Activated CD4-positive, CD25-positive, alpha-beta regulatory T cell treated with anti-CD3 and anti-CD28 coated beads, Interleukin-2, amount 50 U/mL, for 16 hours (primary cell): ENCODE measurements at places on chromosomes 2 and 18.

GRCh38 chr2:21590026-21590690 lies 466.4 kb downstream of the TDRD15 start:
- no peak for DNase-seq

DNA sequence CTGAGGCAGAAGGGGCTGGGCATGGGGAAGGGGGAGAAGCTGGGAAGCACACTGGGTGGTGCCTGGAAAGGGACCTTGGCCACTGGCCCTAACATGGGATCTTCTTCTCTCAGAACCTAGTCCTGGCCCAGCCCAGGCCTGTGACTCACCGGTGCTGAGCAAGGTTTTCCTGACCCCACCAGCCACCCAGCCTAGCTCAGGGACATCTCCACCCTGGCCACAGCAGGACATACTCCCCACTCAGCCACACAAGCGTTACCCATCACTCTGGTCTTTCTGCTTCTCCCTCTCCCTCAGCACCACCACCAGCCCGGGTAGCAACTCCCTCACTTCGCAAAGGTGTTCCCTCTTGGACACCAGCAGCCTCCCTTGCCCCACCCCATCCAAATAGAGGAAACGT lies 22.8 kb downstream of the TNS1 start:
- DNase-seq = no peak

DNA sequence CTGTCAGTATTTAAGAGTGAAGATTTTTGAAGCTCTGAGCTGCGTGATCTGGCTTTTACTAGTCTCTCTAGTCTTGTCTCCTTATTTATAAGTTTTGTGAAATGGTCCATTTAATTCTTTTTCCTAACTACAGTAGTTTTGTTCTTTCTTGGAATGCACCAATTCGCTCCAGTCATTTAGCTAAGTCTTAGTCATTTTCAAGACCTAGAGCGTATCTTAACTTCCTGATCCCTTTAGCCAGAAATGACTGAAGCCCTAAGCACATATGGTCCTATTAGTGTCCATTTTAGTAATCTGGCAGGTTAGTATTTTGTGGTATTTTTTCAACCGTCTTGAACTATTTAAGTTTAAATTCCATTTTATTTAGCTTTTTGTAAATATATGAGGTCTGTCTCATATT lies 3.6 kb downstream of the BIRC6 start:
- DNase-seq = no peak

DNA sequence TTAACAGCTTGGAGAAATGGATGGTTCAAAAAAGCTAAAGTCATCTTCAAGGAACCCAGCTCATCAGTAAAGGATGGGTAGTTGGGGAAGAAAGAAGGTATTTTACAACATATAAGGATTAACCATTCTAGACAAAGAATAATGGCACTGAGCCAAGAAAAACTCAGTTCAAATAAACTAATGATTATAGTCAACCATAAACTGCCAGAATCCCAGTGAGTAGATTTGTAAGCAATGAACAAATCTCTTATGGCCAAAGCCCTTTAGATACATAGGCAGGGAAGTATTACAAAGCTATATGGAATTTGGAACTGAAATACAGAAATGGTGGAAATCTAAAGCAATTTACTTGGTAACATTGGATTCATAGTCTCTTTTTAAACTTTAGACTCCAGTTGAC lies 92.4 kb upstream of the ZFP36L2 start:
- DNase-seq = no peak

GRCh38 chr2:854460-854859 lies 96.2 kb upstream of the SNTG2 start:
- no peak for DNase-seq

- no peak for DNase-seq
Measured at GRCh38 chr2:196143730-196144131, 27.6 kb downstream of the STK17B start.

GRCh38 chr2:168997118-168997521 lies 34.0 kb downstream of the ABCB11 start:
- no peak for DNase-seq

GRCh38 chr18:55997151-55997561 lies 409.2 kb upstream of the TCF4 start:
- no peak for DNase-seq

DNA sequence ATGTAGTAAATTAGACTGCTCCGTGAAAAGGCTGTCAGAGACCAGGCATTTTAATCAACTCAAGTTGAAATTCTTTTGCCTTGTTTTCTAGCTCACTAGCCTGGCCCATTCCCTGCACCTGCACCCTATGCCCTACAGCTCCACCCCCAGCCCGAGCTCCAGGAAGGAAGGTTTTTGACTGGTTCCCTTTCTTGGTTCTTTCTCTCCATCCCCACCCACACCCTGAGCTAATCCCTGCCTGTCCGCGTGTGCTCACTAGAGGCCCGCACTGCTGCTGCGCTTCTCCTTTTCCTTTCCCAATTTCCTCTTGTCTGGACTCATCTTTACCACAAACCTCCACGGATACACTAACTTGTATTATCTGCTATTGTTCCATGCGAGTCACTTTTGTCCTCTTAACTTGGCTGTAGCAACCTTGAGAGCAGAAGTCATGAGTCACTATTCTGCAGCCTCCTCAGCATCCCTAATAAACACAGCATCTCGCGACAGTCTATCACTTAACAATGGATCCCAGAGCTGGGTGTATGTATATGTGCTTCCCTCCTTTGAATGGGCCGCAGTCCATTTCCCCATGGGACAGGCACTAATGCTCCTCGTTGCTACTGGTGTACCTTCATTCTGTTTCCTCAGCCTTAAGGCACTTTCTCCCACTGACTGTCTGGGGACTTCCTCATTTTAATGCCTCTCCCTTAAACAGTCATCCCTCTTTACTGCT lies 36.5 kb downstream of the COLEC12 start:
- DNase-seq = no peak

DNA sequence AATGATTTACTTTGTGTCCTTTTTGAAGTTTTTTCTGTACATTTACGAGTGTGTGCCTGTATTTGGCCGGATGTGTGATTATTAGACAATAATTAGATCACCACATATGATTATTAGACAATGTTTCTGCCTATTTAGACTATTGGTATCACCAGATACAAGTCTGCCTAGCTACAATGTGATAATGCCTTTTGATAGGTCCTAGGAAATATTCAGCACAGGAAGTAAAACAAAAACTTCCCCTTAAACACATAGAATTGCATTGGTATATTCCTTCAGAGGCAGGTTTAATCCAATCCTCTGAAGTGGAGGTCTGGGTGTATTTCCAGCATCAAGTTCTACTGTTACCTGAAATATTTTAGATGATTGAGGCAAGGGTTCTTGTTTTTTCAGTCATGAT lies 275.1 kb downstream of the TGIF1 start:
- DNase-seq = no peak

DNA sequence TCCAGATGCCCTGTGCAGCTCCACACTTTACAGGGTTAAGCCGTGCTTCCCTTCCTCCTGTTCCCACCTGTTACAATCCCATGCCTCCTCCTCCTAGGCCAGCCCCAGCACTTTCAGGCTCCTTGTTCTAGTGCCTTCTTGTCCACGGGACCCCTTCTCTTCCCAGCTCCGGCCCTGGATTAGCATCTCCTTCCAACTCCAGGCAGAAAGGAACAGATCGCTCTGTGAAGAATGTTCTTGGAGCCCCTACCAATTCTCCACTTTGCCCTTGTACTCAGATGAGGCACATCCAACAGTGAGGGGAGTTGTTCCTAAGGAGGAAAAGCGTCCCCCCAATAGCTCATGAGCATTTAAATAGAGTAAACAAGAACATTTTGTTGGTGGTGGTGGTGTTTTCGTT lies 72.7 kb downstream of the CABLES1 start:
- DNase-seq = no peak

GRCh38 chr2:28449488-28450395 lies 46.1 kb upstream of the PLB1 start:
- peak; percentile 52 for DNase-seq

- DNase-seq = no peak
Measured at GRCh38 chr2:156136566-156136965, 196.0 kb downstream of the NR4A2 start.

DNA sequence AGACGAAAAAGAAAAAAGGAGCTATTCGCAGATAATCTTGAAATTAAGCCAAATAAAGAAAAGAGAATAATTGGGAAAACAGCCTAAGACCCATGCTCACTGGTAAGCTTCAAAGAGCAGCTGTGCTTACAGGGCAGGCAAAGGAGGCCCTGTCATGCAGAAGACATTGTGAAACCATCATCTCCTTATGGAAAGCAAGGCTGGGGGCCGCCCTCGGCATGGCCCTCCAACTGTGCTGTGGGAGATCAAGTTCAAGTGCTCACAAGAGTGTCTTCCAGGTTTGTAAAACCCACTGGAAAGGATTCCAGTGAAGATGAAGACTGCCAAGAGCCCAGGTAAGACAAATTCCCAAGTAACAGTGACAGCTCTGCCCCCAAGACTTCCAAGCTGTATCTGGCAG lies 32.2 kb downstream of the ACVR1 start:
- no peak for DNase-seq

DNA sequence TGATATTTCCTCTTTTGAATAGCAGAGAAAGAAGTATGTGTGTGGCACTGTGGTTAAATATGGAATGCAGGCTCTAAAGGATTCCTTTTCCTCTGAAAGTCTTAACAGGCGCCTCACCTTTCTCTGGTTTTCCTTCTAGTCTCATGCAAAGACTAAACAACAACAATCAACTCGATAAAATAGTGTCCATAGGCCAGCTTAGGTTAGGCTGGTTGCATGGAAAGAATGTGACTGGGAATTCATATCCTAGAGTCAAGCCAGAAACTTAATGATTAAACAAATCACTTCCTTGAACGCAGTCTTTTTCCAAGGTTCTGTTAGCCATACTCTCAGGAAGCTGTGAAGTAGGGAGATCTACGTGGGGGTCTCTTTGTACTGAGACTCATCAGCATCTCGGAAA lies 800.8 kb upstream of the ID2 start:
- no peak for DNase-seq

DNA sequence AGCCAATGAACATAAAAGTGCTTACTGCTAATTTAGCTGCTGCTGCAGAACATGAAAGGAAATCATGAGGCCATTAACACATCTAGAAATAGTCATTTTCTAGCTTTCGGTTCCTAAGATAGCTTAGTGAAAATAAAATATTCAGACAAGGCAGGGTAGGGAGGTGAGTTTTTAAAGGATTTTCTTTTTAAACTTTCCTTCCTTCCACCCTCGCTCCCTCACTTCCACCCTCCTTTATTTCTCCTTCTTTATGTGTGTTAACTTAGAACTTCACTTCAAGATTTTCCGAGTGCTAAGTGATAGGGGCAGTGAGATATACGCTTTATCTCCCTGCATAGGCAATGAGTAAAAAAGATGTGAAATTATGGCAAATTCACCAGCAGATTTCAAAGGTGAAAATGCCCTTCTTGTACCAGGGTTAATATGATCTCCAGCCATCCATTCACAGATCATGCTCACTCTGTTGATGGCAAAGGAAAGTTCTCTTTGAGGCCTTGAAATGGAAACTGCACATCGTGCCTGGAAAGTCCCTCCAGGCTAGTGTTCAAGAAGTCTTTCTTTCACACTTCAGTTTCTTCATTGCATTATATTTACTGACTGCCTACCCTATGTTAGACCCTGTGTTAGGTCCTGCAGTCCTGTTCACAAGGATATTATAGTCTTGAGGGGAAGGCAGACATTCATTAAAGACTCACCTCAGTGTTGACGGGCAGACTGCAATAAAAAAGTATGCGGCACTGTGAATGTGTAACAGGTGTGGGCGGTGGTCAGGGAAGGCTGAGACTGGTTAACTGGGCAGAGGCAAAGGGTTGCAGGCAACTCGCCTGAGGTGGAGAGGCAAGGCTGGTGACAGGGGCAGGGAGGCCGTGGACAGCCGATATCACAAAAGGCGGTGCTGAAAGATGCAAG lies 200.8 kb downstream of the PLCL1 start:
- DNase-seq = no peak

DNA sequence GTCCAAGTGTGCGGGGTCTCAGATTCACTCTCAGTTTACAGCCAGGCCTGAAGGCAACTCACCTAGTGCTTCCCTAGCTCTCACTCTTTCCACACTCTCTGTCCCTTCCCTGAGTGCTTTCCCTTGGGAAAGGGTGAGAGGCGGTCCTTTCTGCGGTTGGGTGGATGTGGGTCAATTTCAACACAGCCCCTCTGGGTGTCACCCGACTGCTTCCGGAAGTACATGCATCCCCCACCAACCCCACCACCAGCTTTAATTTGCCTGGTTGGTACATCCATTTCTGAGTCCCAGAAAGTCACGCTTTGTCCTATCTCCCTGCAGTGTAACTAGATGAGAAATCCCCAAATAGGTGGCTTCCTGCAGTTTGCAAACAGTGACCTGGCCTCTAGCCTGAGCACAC lies 307.3 kb upstream of the MEIS1 start:
- no peak for DNase-seq

DNA sequence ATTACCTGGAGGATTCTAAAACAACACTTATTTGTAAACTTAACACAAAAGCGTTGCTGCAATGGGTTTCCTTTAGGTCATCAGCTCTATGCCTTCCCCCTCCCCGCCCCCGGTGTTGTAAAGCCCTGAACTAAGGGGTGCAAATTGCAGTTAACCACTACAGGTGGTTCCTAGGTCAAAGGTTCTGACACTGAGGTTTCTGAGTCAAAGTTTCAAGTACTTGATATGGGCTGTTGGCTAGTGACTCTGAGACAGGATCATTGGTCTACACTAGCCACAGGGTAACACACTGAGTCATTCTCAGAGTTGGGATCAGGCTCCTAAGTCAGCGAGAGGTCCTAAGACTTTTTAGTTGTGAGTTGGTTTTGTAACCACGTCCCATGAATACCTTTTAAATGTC lies 15.4 kb downstream of the IL1B start:
- DNase-seq = no peak

GRCh38 chr2:54575379-54575888 lies 119.3 kb downstream of the SPTBN1 start:
- DNase-seq = no peak

- no peak for DNase-seq
Measured at GRCh38 chr2:216915557-216916150, 55.8 kb upstream of the TNP1 start.

GRCh38 chr2:113890253-113891235 lies 655 bp downstream of the ACTR3 start:
- peak; percentile 71 for DNase-seq

- no peak for DNase-seq
Measured at GRCh38 chr2:81395746-81396145, 1091.2 kb upstream of the LRRTM1 start.

DNA sequence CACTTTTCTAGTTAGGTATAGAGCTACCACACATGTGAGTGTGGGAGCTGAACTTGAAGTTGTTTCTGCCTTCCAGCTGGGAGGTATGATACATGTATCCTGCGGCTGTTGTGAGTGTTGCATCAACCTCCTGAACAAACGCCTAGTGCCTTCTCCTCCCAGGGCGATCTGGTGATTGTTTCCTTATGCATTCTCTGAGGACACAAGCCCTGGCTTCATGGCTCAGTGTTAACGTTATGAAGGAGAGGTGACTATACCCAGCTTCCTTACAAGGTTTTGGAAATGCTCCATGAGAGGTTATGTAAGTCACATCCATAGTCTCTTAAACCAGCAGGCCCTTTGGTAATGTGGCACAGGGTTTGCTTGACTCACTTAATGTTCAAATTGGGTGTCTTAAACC lies 64.9 kb downstream of the SPRED2 start:
- DNase-seq = no peak

DNA sequence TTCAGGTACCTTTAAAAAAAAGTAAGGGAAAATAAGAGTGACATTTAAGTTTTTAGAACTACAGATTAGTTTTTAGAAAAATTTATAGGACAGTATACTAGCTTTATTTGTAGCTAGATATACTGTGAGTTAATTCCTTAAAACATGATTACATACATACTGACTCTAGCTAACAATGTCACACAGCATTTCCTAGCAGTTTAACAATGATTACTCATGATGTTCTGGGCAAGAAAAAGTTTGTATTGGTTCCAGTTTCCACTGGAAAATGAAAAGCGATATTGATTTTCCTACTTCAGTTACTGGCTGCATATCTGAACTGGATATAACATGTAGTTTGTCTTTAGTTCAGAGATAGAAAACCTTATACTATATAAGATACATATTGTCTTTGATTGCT lies 19.4 kb downstream of the SLC39A6 start:
- DNase-seq = no peak
